Stimulated activated CD8-positive, alpha-beta memory T cell treated with anti-CD3 and anti-CD28 coated beads, Interleukin-7, amount 100 ng/mL, for 4 hours (primary cell): ENCODE measurements at places on chromosomes 13 and 19.
A peak's percentile ranks its signal among the peaks of the same experiment; 100 is the strongest.

- no peak for DNase-seq
Measured at GRCh38 chr13:106548064-106548696, 12.7 kb upstream of the EFNB2 start.

DNA sequence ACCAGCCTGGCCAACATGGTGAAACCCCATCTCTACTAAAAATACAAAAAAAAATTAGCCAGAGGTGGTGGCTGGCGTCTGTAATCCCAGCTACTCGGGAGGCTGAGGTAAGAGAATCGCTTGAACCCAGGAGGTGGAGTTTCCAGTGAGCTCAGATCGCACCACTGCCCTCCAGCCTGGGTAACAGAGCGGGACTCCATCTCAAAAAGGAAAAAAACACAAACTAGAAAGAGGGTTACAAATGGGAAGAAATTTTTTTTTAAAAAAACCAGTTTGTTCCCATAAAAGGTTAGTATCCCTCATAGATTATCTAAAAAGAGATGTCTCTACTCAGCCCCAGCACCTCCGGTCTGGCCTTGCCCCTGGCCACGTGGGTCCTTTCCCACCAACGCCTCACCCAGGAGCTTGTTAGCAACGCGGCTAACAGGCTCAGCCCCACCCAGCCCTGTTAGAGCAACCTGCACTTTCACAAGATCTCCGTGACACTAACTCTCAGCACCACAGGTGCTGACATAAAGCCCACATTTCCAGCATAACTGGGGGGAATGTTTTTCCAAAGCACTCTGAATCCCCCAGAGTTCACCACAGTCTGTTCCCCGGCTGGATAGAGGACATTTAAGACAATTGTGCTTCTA is 4.3 kb downstream of the DMKN start:
- DNase-seq = peak; percentile 20

DNA sequence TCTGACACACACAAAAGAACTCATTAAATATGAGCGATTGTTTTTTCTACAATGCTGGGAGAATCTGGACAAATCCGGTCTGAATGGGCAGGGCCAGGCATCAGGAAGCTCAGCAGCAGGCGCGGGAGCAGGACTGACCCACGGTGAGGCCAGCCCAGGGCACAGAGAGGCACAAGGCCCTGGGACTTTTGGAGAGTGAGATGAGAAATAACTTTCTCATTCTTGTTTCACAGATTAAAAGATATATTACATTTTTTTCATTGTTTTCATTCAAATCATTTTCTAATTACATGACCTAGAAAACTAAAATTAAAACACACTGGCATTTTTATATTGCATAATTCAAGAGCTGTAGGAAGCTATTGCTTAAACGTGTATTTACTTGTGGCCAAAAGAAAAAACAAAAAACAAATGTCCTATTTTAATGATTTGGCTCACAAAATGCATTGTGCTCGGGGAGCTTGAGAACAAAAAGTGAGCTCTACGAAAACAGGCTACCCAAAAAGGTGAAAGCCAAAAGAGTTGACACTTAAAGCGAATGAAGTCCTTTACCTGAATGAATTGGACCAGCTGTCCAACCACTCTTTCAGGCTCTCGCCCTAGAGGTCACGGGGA is 133.1 kb downstream of the TNFRSF19 start:
- DNase-seq = no peak

DNA sequence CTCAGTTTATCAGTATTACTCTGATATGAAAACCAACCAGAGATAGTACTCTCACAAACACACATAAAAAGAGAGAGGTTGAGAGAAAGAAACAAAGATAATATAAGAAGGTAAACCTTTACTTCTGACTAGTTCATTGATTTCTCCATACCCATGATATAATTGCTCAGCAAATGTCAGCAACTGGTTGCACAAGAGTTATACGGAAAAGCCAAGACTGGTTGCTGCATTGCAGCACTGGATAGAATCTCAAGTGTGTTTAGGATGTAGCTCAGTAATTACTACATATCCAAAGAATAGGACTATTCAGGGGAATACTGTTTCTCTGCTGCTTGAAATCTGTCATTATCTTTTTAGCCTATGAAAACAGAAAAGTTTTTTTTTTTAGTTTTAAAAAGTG is 1332.8 kb downstream of the OLFM4 start:
- no peak for DNase-seq

GRCh38 chr13:93752541-93752940 is 525.9 kb downstream of the GPC6 start:
- DNase-seq = no peak

- DNase-seq = no peak
Measured at GRCh38 chr13:93964146-93964512, 515.4 kb downstream of the DCT start.

- DNase-seq = no peak
Measured at GRCh38 chr13:78100486-78100885, 181.9 kb upstream of the EDNRB start.

DNA sequence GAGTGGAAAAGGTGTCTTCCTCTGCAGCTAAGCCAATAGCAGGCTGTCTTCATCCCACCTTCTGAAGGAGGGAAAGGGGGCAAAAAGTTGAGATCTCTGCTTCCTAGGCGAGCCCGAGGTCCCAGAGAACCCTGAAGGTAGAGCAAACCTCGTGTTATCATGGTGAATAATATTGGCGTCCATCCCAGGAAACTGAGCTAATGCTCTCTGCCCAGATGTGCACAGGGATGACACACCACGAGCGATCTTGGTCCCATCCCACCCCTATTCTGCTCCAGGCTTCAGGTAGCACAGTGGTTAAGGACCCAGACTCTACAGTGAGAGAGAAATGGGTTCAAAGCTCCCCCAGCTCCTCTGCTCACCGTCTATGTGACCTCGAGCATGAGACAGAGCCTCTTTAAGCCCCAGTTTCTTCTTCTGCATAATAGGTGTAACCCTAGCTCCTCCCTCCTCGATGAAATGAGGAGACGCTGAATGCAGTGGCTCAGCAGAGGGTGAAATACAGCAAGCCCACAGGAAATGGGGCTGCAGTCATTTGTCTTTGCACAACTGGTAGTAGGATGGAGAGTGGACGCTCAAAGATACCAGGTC is 9.9 kb upstream of the CEACAM20 start:
- no peak for DNase-seq

DNA sequence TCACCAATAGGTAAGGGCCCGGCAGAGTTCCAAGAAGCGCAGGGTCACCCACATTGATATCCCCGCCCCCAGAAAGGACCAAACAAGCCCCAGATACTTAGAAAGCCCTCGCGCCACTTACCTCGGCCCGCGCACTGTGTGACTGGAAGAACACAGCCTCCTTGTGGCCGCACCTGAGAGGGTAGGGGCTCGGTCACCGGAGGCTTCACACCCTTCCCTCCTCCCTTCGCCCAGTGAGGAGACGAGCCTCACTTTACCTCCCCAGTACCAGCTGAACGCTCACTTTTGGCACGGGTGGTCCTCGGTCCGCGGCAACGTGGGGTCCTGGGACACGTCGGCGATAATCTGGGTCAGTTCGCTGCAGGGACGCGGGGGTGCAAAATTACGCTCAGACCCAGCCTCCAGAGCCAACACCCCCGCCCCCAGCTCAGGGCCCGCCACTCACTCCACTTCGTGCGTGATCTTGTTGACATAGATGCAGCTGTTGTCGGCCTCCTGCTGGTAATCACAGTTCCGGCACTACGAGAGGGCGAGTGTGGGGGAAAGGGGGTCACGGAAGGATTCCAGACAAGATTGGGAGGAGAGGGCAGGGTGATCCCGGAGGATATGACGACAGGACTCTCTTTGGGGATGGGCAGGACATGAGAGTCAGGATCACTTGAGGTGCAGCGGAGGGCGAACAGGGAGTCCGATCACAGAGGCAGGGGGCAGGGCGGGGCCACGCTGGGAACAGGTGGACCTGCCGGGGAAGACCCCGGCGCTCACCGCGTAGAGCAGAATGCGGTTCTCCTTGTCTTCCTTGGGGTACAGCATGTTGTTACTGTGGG is 568 bp downstream of the POLR2I start:
- DNase-seq = no peak

DNA sequence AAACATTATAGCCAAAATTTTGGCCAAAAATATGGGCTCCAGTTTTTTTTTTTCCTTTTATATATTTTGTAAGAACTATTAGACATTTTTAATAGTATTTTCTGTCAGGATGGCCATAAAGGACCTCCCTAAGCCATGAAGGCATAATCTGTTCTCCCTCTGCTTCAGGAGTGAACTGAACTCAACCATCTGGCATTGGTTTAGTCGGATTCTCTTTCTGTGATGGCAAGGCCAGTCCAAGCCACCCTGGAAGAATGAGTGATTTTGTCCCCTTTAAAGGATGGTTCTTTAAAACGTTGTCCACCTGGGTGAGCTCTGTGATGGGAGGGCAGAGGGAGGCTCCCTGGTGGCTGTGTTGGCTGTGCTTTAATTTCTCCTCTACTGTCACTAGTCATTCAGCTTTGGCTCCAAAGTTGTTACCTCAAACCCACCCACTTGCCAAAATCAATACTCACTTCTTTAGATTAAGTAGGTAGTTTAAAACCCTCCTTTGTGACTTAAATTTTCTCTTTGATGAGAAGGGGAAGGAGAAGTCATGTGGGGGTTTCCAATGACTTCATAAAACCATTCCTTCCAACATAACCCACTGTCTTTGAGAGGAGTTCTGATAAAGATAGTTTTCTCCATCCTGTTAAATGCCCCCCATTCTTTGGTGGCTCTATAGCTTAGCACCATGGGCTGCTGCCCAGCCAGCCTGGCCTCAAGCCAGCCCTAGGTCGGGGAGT is 4.4 kb downstream of the TNFRSF19 start:
- no peak for DNase-seq

- no peak for DNase-seq
Measured at GRCh38 chr19:45099467-45100191, 6.7 kb downstream of the PPP1R37 start.

GRCh38 chr13:23021906-23022305 is 158.9 kb upstream of the SGCG start:
- no peak for DNase-seq

- no peak for DNase-seq
Measured at GRCh38 chr19:27744926-27745768, 1467.8 kb downstream of the UQCRFS1 start.

- no peak for DNase-seq
Measured at GRCh38 chr13:112186091-112186490, 119.1 kb downstream of the SOX1 start.

GRCh38 chr13:106961216-106961615 is 393.3 kb upstream of the ARGLU1 start:
- DNase-seq = no peak

DNA sequence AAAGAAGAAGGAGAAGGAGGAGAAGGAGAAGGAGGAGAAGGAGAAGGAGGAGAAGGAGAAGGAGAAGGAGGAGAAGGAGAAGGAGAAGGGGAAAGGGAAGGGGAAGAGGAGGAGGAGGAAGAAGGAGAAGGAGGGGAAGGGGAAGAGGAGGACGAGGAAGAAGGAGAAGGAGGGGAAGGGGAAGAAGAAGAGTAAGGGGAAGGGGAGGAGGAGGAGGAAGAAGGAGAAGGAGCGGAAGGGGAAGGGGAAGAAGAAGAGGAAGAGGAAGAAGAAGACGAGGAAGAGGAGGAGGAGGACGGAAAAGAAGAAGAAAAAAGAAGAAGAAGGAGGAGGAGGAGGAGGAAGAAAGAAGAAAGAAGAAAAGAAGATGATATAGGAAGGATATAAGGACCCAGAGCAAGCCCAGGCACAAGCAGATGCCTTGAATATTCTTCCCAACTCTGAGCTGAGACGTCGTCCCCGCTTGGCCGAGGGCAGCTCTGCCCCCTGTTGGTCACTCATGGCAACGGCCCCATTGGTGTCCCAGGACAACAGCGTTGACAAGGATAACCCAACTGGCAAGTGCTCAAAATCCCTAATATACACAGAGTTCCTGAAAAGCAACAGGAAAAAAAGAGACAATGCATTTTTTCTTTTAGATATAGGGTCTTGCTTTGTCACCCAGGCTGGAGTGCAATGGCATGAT is 30.6 kb upstream of the IGSF23 start:
- no peak for DNase-seq

GRCh38 chr13:45921162-45921736 is 69.7 kb upstream of the SIAH3 start:
- no peak for DNase-seq

GRCh38 chr19:2199215-2199614 is 35.5 kb downstream of the DOT1L start:
- DNase-seq = no peak

DNA sequence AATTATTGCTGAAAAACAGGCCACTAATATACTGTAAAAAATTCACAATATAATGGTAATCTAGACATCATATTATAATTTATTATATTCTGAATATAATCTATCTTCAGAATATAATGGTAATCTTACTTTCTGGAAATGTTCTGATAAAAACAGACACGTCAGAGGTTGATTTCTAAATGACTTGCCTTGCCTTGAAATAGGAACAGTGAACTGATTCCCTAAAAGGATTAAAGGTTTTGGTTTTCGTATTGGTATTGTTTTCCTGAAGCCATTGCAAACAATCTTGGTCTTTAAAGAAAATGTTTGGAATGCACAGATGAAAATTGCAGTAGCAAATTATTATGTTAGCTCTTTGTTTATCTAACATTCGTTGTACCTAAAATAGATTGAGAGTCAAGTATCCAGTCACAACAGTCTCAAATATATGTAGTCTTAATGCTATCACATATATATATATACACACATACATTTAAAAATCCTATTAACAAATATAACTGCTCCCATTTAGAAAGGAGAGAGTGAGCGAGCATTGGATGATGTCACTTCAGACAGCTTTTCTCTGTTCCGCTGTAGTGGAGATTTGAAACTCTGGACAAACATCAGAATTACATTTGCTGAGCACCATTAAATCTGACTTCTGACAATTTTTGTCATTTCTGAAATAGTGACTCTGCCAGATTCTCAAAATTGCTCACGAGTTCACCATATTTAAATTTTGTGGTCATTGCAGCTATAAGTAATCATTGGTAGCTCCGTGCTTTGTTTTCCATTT is 1.7 kb downstream of the ITM2B start:
- no peak for DNase-seq

- no peak for DNase-seq
Measured at GRCh38 chr13:112137144-112137543, 70.2 kb downstream of the SOX1 start.

DNA sequence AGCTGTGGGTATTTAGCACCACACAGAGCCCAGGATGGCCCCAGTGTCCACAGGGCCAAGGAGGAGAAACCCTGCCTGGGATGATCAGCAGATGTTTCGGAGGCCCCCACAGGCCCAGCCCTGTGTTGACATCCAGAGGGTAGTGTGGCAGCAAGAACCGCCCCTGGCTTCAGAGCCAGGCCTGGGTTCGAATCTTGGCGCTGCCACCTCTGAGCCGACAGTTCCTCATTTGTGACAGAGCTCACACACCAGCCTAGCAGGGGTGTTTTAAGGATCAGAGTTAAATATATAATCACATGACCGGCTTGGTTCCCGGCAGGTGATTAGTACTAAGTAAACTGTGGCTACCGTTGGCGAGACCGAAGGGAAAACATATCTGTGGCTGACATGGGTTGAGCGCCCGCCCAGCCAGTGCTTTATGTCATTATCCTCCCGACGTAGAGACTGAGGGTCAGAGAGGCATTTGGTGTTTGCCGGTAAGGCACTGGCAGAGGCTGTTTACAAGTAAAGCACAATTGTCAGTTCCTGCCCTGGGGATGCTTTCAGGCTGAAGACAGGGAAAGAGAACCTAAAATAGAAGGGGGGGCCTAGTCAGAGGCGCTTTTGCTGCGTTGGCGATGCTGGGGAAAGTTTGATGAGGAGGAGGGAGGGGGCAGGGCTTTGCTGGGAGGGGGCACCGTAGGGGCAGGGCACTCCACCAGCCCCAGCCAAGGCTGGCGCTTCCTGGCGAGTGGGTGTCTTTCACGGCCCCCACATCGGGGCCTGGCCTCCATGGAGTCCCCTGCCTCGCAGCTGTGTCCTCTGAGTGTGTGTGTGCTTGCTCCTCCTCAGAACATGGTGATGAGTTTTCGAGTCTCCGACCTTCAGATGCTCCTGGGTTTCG is 4.8 kb downstream of the PIAS4 start:
- no peak for DNase-seq

- DNase-seq = no peak
Measured at GRCh38 chr13:113742000-113742441, 17.0 kb upstream of the TMEM255B start.
